ENCODE measurements at places on chromosomes 3 and 15. TPM values are rescaled to one million over a fixed set of nuclear protein-coding genes. Genes with fewer than 3 reads are reported as not detected.

Gene ARPP19
- 159 TPM for total RNA-seq

Gene RBP2
- not detected for total RNA-seq

Gene KLHL6
- total RNA-seq = not detected

GRCh38 chr3:188323067-188323842 is 169.3 kb downstream of the LPP start:
- H3K27me3 ChIP-seq = no peaks in the 10 kb centered on the region
- peaks cover 18% of the 10 kb centered on the region for H3K4me1 ChIP-seq

GRCh38 chr3:149152420-149152819 is 23.0 kb downstream of the HPS3 start:
- H3K27ac ChIP-seq = no peak overlapping the region
- H3K27me3 ChIP-seq = no peaks in the 10 kb centered on the region
- no peak for DNase-seq
- H3K36me3 ChIP-seq = peaks cover 55% of the 10 kb centered on the region
- H3K4me3 ChIP-seq = no peak overlapping the region

Gene CLRN1
- total RNA-seq = not detected

GRCh38 chr3:136135039-136135802 is 60.9 kb downstream of the MSL2 start:
- H3K4me1 ChIP-seq = no peaks in the 10 kb centered on the region
- no peak overlapping the region for H3K27ac ChIP-seq
- no peak for DNase-seq
- no peaks in the 10 kb centered on the region for H3K27me3 ChIP-seq
- H3K4me3 ChIP-seq = no peak overlapping the region
- H3K36me3 ChIP-seq = peaks cover 6% of the 10 kb centered on the region

Data from SJSA1 (cell line).